ENCODE measurements at places on chromosomes 5 and 9. TPM values are rescaled to one million over a fixed set of nuclear protein-coding genes. Genes with fewer than 3 reads are reported as not detected.
A peak's percentile ranks its signal among the peaks of the same experiment; 100 is the strongest.

GRCh38 chr9:81146241-81146640 is 543.1 kb downstream of the TLE1 start:
- no peak for DNase-seq

GRCh38 chr5:75199946-75200345 is 36.7 kb downstream of the ANKRD31 start:
- DNase-seq = no peak

DNA sequence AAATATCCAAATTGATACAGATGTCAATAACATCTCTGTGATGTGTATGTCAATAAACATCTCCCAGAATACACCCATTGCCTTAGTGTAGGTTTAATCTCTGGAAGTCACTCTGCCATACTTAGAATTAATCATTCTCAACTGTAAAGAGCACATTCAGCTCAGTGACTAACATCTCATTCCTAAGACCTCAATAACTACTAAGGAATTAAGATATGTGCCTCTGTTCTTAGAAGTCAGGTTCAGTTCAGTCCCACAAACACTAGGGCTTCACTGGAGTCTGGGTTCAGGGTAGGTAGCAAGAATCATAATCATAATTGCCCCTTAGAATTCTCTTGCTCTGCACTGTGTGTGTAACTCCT is 31.7 kb downstream of the UGCG start:
- no peak for DNase-seq

DNA sequence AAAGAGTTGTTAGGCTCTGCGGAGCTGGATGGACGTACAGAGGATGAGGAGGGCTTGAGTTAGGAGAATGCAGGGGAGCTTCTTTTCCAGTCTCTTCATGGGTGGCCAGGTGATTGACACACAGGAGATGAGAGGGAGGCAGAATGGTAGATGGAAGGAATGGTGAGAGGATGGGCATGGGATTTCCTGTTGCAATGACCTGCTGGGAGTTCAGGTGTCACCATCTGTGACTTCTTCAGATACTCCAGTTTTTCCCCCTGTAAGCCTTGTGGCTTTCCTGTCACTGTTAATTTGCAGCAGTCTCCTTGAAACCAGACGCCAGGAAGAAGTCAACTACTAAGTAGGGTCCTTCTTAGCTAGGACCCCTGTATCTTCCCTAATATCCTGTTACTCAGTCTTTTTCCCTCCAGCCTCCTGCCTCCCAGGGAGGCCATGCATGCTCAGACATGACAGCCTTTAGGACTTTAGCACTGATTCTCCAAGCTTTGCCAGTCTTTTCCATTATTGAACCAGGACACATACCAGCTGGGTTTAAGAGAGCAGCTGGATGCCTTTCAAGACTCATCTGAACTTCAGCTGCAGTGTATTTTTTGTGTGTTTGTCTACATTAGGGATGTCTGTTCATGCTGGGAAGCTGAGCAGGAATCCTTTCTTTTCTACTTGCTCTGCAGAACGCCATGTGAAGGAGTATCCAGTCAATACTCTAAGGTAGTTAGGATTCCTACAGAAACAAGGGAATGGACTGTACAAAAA is 67.2 kb upstream of the CD180 start:
- no peak for DNase-seq

- DNase-seq = no peak
Observed at GRCh38 chr9:135544981-135545635, 818 bp upstream of the OBP2A start.

DNA sequence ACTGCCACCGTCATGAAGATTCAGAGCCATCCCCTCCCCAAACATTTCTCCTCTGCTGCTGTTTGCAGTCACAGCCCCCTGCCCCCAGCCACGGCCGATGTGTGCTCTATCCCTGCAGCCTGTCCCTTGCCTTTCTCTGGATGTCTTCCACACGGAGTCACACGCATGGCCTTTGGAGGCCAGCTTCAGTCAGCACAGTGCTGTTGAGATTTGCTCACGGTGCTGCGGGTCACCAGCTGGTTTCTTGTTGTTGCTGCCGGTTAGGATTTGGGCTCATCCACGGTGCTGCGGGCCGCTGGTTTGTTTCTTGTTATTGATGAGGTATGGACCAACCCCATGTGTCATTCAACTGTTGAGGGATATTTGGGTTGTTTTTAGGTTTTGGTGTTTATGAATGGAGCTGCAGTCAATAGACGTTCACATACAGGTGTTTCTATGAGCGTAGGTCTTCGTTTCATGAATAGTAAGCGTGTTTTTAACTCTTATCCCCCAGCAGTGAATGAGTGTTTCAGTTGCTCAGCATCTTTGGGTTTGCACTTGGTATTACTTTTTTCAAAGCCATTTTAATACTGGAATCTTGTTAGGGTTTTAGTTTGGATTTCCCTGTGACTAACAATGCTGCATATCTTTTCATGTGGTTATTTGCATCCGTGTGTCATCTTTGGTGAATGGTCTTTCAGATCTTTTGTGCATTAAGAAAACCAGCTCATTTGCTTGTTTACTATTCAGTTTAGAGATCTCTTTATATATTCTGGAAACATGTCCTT is 57.6 kb downstream of the AHRR start:
- peak; percentile 15 for DNase-seq

- no peak for DNase-seq
Observed at GRCh38 chr5:149883550-149883949, 61.0 kb downstream of the PDE6A start.

DNA sequence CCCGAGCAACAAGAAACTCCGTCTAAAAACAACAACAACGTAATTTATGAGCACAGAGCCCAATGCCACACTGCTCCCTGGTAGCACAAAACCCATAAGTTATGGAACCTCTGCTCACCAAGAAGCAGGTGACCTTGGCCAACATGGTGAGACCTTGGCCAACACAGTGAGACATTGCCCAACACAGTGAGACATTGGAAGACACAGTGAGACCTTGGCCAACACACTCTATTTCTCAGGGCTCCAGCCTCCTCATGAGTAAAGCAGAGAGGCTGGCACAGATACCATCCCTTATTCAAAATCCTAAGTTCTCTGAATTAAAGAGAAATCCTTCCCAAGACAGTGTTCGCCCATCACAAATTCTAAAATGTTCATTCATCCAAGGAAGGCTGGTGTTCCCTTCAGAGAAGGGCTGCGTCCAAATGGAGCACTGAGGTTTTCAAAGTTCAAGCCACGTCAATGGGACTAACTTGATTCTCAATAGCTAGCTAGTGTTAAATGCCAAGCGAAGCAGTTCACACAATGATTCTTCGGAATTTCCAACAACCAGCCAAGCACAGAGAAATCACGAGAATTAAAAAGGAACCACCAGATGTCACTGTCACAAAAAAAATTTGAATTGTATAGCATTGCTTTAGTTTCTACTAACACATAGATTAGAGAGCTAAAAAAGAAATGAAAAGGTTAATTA is 29.5 kb downstream of the TTC39B start:
- no peak for DNase-seq

DNA sequence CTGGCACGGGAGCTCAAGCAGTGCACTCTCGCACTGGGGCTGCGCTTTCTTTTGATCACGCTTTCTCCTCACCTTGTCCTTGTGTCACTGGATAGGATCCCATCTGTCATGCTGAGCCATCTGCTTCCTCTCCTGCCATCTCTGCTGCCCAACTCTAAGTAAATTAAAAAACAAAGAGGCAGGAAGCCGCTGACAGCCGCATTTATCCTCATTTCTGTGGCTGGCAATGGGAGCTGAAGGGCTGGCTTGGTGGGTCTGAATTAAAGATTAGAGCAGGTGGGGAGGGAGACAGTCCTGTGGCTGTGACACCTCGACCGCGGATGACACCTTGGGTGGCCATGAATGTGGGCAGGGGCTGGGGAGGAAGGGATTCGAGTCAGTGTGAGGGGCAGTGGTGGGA is 159.2 kb upstream of the ALDH1B1 start:
- no peak for DNase-seq

The PCDHGB5 gene
- total RNA-seq = 0.12 TPM

Data from activated CD4-positive, alpha-beta memory T cell treated with anti-CD3 and anti-CD28 coated beads for 36 hours (primary cell).